Stimulated activated CD4-positive, alpha-beta T cell treated with anti-CD3 and anti-CD28 coated beads, Interleukin-2, amount 100 ng/mL, for 4 hours (primary cell): ENCODE measurements at places on chromosomes 1 and 21.

- DNase-seq = peak; percentile 39
Observed at GRCh38 chr1:207828485-207829158, 76.8 kb downstream of the CD46 start.

- no peak for DNase-seq
Observed at GRCh38 chr1:168328731-168329364, 48.2 kb downstream of the TBX19 start.

- no peak for DNase-seq
Observed at GRCh38 chr1:108729481-108729880, 16.8 kb downstream of the FNDC7 start.

DNA sequence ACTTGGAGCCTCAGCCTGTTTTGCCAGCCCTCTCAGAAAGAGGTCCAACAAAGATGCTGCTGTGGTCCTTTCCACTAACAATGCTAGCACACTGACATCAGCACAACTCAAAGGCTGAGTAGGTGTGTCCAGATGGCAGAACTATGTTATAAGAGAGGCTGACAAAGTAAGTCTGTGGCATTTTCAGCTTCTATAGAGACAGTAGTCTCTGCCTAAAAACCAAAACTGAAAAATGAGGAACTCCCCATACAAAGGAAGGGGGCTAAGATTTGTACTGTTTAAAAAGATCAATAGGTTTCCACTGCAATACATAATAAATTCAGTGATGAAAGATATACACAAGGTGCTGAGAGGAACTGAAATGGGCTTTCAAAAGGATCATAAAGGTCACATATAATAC lies 12.3 kb downstream of the ERO1B start:
- DNase-seq = no peak

DNA sequence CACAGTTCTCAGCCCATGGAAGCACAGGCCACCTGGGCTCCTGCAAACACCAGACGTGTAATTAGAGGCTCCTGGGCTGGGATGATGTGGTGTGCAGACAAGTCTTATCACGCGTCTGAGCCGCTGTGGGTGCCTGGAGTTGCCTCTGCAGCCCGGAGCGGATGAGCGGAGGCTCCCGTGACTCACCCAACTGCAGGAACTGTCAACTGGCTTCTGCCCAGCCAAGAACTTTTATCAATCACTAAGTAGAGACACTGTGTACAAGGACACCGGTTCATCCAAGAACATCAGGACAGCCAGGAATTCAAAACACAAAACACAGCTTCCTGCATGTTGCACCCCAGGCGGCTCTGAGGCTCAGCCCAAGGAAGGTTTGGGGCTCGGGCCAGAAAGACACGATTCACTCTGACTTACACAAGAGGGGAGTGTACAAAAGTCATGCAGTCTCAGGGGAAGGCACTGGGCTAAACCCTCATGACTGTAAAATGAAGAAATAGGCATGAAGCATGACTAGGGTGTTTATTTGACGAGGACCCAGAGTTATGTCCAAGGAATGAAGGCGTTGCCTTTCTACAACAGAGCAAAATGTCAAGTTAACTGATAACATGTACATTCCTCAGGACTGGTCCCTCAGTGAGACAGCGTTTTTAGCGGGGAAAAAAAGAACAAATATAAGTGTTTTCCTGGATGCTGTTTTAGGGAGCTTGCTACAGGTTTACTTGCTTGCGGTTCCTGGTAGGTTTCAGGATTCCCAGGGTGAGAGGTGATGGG lies 21.1 kb downstream of the ERRFI1 start:
- DNase-seq = no peak

DNA sequence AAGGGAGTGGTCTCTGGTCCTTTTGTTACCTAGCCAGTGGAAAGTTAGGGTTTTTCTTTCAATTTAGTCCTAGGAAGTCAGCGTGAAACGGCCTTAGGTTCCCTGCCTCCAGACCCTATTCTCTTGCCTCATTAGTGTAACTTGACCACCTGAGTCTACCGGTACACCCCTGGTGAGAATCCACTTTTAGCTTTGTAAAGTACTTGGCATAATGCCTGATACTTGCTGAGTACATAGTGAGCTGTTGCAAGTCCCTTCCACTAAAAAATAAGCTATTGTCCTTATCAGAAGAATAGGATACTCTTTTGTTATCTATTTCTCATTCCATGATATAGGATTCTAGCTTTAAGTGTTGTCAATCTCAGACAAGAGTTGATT lies 228.8 kb downstream of the ST6GALNAC3 start:
- DNase-seq = no peak

- no peak for DNase-seq
Observed at GRCh38 chr1:74673351-74674111, at the start of gene ERICH3. TSS of gene ERICH3 (minus strand) at chr1:74673792. CDS start at chr1:74673519, 273 bp downstream.

GRCh38 chr1:24786191-24786590 lies 40.9 kb downstream of the CLIC4 start:
- no peak for DNase-seq

- DNase-seq = no peak
Observed at GRCh38 chr1:230268371-230269170, 157.6 kb downstream of the PGBD5 start.

- DNase-seq = peak; percentile 51
Observed at GRCh38 chr1:228154670-228155571, 5.2 kb downstream of the GJC2 start.

DNA sequence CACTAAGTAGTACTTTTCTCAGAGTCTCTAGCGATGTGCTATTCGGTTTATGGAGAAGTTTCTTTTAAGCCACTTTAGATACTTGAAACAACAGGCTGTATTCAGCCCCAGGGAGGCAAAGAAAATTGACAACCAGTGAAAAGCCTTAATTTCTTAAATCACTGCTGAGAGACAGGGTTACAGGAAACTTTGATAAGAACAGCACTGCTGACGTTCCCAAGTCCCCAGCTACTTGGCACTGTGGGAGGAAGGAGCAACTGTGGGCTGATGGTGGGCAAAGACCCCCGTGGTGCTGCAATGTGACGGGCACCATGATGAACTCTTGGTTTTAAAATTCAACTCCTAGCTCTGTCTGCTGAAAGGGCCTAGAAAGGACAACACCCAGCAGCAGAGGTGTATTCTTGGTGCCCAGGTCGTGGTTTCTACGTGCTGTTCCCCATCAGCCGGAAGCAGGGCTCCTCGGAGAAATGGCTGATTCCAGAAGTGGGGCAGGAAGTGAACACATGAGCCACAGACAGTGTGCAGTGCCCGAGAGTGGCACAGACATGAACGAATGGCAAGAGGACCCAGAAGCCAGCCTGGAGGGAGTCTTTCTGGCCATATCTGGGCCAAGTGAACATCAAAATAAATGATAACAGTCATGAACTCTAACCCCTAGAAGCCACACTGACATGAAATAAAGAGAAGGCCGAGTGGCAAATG lies 5.3 kb downstream of the PTTG1IP start:
- DNase-seq = no peak

DNA sequence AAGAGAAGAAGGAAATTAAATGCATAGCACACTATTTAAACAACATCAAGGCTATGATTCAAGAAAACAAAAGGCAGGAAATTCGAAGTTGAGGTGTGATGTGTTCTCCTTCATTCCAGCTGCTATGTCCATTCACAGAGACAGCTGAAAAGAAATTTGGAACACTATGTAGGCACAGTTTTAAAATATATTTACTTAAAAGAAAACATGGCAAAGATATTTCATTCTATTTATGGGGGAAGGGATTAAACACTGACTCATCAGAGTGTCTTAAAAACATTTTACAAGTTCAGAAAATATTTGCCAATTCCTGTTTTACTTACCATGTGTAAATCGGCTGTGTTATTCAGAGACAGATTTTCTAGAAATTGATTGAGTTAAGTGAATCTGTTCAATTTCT lies 39.4 kb upstream of the NGF start:
- no peak for DNase-seq
